Uterine smooth muscle cell (primary cell): ENCODE measurements at places on chromosomes 11 and 22. TPM values are rescaled to one million over a fixed set of nuclear protein-coding genes. Genes with fewer than 3 reads are reported as not detected.

GTF2H1 gene
- total RNA-seq = 67.6 and 81.6 TPM in 2 replicates

ZBTB16 gene
- under 0.01 TPM in 1 of 2 replicates, not detected in the other for total RNA-seq

FAT3 gene
- 6.2 and 15.2 TPM in 2 replicates for total RNA-seq

RBM7 gene
- 43.2 and 47.6 TPM in 2 replicates for total RNA-seq

ARRB1 gene
- 3.0 and 3.2 TPM in 2 replicates for total RNA-seq
